Stimulated activated CD8-positive, alpha-beta memory T cell treated with anti-CD3 and anti-CD28 coated beads, Interleukin-4, amount 100 ng/mL, for 1 hour (primary cell): ENCODE measurements at places on chromosomes 4 and X.

- no peak for DNase-seq
These were observed 109.3 kb downstream of the HMX1 start for GRCh38 chr4:8762356-8762755.

DNA sequence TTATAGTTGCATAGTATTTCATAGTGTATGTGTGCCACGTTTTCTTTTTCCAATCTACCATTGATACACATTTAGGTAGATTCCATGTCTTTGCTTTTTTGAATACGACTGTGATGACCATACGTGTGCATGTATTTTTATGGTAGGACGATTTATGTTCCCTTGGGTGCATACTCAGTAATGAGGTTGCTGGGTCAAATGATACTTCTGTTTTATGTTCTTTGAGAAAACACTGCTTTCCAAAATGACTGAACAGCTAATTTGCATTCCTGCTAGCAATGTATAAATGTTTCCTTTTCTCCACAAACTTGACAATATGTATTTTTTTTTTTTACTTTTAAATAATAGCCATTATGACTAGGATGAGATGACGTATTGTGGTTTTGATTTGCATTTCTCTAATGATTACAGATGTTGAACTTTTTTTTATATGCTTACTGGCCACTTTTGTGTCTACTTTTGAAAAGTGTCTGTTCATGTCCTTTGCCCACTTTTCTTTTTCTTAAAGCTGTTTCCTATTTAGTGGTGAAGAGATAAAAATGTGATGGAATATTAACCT lies 969.5 kb upstream of the NDST4 start:
- DNase-seq, result no peak

DNA sequence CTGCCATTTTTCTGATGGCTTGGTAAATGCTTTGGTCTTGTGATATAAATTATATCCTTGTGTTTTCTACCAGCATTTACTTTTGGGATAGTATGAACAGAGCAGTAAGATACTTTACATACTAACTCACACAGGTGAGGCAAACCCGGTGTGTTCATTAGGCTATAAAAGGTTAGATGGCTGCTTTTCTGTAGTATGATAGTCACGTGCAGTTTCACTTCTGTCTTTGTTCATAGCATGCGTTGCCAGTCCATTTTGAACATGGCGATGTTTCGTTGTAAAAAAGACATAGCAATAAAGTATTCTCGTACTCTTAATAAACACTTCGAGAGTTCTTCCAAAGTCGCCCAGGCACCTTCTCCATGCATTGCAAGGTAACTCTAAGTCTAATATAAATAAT lies 88.4 kb downstream of the KLHL8 start:
- DNase-seq, result no peak

GRCh38 chrX:79169484-79169883 lies 25.0 kb downstream of the GPR174 start:
- no peak for DNase-seq

DNA sequence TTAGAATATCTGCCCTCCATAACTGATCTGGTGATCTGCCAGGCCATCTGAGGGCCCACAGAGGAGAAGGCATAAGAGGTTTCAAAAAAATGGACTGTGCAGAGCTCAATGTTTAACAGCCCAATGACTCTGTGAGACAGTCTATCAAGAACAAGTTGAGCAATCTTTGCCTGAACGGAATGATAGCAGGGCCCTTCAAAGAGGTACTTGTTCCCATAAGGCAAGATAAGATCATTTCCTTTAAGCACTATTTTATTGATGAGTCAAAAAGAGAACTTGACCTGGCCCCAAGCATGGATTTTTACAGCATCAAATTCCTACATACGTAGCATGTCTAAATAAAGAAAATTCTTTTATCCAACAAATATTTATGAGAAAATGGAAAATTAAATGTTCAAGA lies 182.8 kb downstream of the IDS start:
- DNase-seq, result no peak
